ENCODE measurements at places on chromosomes 3 and 15.

DNA sequence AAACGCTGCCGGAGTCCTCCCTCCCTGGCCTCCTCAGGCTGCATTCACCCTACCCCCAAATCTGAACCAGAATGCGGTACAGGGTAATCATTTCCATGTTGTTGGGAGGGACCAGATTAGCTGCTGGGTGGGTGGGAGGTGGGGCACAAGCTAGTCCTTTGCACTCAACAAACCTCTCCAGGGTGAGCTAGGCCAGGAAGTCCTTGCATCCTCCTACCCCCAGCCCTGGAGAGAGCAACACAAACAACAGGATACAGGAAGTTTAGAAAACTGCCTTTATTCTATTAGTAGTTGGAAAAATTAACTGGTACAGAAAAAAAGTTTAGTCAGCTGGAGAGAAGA is 702 bp upstream of the GPX1 start:
- DNase-seq: no peak

DNA sequence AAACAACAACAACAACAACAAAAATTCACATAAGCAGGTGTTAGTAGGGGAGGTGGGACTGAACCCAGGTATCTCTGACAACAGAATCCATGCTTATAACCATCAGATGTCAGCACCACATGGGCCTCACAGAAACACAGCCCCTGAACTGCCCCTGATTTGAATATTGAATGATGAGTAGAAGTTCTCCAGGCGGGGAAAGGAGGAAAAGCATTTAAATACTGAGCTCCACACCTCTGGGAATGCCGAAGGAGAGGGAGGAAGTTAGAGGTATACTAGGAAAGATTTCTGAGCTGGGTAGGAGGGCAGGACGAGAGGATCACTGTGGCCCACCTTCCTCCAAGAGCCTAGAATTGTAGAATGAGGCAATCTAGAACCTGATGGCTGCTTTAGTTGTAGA is 31.9 kb upstream of the EIF4A2 start:
- no peak for DNase-seq

GRCh38 chr3:12339701-12340480 is 51.0 kb downstream of the PPARG start:
- DNase-seq: no peak

- DNase-seq: no peak
Measured at GRCh38 chr3:140610544-140610943, 67.3 kb upstream of the TRIM42 start.

- DNase-seq: no peak
Measured at GRCh38 chr3:23720885-23721284, 84.9 kb upstream of the UBE2E1 start.

GRCh38 chr3:194140520-194141414 is 4.8 kb downstream of the HES1 start:
- no peak for DNase-seq

- DNase-seq: no peak
Measured at GRCh38 chr3:105459566-105460290, 93.0 kb downstream of the ALCAM start.

- DNase-seq: no peak
Measured at GRCh38 chr15:94704421-94704820, 473.1 kb downstream of the MCTP2 start.

- no peak for DNase-seq
Measured at GRCh38 chr15:55928955-55929354, 64.5 kb downstream of the NEDD4 start.

- DNase-seq: no peak
Measured at GRCh38 chr3:97291901-97292300, 472.7 kb upstream of the ARL6 start.

GRCh38 chr3:149271669-149272068 is 50.0 kb upstream of the CP start:
- no peak for DNase-seq

- DNase-seq: no peak
Measured at GRCh38 chr15:68417051-68417450, 14.9 kb downstream of the ITGA11 start.

DNA sequence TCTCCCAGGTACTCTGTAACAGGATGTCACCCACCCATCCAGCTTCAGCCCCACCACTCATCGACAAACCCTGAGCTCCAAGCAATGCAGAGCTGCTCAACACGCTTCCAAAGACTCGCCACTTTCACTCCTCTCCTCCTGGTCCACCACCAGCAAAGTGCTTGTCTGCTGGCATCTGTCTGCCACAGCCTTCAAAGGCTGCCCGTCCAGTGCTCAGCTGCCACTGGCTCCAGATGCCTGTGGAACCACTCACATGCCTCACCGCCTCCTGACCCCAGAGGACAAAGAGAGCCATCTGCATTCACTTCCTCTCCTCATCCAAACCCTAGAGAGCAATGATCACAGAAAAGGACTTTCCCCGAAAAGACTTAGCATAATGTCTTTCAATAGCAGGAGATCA is 109.5 kb upstream of the OCA2 start:
- no peak for DNase-seq

- DNase-seq: no peak
Measured at GRCh38 chr3:40292637-40293349, 16.7 kb upstream of the EIF1B start.

- no peak for DNase-seq
Measured at GRCh38 chr3:190012784-190013183, 107.9 kb downstream of the P3H2 start.

GRCh38 chr3:99708207-99708745 is 69.9 kb downstream of the COL8A1 start:
- no peak for DNase-seq

- DNase-seq: no peak
Measured at GRCh38 chr3:119690043-119690656, 12.7 kb upstream of the CFAP91 start.

- DNase-seq: no peak
Measured at GRCh38 chr3:55827786-55828185, 340.7 kb upstream of the WNT5A start.

GRCh38 chr3:127679534-127680145 is 6.9 kb downstream of the ABTB1 start:
- DNase-seq: no peak

DNA sequence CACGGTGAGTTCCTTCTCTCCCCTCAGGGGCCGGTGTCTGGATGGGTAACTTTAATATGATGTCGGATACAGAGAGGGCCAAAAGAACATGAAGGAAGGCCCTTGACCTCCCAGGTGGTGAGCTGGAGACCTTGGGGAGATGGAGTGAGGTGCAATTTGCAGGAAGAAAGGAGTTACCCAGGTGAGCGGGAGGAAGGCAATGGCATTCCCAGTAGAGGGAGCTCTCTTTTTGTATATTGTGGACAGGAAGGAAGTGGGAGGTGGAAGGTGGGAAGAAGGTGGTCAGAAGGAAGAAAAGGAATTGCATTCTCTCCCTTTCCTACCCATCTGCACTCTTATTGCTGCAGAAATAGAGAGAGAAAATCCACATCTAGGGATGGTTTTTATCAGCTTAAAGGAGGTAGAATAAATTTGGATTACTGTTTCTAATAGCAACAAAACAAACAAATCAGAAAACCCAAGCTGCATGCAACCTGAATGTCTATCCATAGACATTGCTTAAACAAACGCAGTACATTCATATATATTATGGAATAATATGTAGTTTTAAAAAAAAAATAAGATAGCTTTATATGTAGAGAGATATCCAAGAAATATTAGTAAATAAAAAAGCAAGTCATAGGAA is 169.0 kb upstream of the TSC22D2 start:
- no peak for DNase-seq

DNA sequence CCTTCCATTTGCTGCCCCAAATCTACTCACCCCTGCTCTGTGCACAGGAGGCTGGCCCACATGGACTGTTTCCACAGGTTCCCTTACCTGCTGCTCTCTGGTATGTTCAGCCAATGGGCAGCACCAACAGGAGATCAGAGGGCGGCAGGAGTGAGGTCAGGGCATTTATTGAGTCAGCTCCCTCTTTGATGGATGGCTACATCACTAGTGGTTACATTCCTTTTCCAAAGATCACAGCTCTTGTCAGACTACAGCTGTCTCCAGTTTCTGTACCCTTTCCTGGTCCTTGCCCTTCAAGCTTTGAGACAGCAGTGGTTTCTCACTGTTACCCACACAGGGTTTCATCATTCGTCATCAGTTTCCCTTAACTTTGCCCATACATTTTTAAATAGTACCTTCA is 325.1 kb downstream of the SUCLG2 start:
- no peak for DNase-seq

DNA sequence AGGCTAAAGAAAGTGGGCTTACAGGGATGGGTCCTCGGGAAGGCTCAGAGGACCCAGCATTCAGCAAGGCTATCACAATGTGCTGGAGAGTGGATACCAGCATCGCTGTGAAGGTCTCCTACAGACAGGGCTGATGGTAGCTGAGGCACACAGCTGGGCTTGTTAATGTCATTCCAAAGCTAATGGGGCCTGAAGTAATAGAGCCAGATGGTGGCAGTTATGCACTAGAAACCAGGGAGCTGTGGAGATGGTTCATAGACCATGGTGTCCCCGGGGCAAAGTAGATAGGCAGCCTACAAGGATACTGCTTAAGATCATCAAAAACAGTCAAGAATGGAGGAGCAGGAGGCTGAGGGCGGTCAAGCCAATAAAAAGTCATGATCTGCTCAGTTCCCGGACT is 24.8 kb upstream of the BOC start:
- no peak for DNase-seq

DNA sequence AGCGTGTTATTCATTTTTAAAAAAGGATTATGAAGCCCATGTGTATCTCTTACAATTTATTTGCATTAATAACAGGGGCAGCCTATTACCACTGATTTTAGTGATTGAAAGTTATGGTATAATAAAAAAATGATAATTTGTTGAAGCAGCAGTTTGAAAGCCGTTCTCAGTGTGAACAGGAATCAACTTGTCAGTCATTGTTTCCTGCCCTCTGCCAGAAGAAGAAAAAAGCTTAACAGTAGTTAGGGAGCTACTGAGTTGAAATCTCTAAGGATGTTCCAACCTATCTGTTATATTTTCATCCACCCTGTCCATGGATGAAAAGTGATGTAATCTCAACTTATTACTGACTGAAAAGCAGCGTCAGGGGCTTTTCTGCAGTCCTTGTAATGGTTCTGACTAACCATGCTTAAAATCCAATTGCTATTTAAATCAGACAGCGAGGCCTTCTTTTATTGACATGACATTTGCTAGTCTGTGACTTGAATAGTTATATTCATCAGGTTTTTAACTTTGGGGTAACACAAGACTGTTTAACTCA is 486.7 kb downstream of the ROBO2 start:
- DNase-seq: no peak

- no peak for DNase-seq
Measured at GRCh38 chr3:18211116-18211515, 214.0 kb downstream of the SATB1 start.

DNA sequence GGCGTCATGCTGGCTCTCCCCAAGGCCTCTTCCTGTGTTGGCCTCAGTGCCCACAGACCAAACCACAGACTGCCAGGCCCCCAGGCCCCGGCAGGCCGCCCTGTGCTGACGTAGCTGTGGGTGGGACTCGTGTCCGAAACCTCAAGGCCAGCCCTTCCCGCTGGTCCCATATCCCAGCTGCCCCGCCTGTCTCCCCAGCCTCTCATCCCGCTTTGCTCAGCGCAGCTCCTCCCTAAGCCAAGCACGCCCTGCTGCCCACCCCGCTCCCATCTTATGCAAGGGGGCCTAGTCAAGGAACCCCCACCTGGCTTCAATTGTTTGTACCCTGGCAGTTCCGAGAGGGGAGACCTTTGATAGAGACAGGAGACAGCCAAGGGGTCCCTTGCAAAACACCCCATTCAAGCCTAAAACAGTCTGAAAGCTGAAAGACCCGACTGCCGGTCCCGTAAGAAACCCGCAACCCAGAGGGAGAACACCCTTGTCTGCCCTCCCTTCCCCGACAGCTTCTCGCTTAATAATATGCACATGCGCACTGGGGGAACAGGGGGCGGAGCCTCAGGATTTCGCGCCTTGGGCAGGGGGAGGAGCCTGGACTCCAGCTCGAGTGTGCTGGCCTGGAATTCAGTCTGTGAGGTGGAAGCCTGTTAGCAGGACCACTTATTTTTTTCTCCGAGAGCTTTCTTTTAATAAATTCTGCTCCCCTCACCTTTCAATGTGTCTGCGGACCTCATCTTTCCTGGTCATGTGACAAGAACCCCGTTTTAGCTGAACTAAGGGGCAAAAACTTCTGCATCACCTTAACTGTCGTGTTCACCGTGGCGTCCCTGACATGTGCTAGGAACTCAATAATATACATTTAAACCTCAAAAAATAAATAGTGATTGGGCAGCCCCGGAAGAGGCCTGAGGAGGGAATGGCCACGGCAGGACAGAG is 17.2 kb downstream of the TNFAIP8L3 start:
- peak; percentile 45 for DNase-seq

DNA sequence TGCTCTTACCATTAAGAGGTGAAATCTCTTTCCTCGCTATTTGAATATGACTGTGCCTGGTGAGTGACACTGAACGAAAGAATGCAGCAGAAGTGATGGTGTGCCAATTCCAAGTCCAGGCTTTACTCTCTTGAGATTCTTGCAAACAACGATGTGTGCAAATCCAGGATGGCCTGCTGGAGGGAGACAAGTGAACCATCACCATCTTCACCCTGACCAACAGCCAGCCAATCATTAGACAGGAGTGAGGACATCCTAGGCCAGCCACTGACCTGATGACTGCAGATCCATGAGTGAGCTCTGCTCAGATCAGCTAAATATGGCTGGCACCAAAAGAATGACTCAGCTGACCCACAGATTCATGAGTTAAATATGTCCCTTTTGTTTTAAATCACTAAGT is 878.0 kb downstream of the PDCD6IP start:
- DNase-seq: no peak

- no peak for DNase-seq
Measured at GRCh38 chr3:101170806-101171558, 149.4 kb downstream of the IMPG2 start.

- no peak for DNase-seq
Measured at GRCh38 chr3:146350852-146351251, 99.9 kb upstream of the PLSCR4 start.

DNA sequence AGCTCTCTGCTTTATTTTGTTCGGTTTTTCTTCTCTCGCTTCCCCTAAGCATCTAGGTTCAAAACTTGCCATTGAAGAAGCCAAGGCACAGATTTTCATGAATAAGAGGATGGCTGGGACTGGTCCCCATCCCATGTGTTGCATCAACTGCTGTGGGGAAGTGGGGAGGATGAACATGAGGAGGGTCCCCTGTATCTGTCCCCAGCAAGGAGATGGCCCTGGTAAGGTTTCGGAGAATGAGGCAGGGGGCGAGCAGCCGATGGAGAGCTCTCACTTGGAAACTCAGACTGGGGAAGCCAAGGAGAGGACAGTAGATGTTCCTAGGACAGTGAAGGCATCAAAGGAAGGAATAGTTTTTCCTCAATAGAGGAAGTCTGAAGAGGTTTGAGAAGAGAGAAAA is 142.0 kb upstream of the ATP2B2 start:
- no peak for DNase-seq

DNA sequence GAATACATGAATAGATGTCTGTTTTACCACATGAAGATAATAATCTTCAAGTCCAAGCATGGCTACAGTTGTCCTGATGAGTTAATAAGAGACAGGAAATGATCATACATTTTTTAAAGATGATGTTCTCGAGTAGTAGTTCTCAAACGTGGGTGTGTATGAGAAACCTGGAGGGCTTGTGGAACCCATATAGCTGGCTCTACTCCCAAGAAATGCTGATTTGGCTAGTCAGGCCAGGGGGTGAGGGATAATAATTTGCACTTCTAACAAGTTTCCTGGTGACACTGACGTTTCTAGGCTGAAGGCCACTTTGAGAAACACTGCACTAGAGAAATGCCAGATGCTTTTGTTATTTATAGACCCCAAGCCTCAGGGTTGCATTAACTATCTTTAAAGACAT is 37.0 kb downstream of the ROPN1B start:
- no peak for DNase-seq

- DNase-seq: no peak
Measured at GRCh38 chr15:101451266-101451799, 38.2 kb downstream of the PCSK6 start.

All from GM18507 (cell line).